GM23248 (cell line): ENCODE measurements at places on chromosomes 1 and 21. TPM values are rescaled to one million over a fixed set of nuclear protein-coding genes. Genes with fewer than 3 reads are reported as not detected.

Gene TMCO4
- 24.5 and 25.9 TPM in 2 replicates for total RNA-seq

Gene KIRREL1
- 108 and 110 TPM in 2 replicates for total RNA-seq

Gene HMCN1
- 5.2 and 18.7 TPM in 2 replicates for total RNA-seq

Gene XPR1
- 11.9 and 15.6 TPM in 2 replicates for total RNA-seq

Gene KRTAP19-3
- total RNA-seq, result not detected in 2 replicates

Gene CCDC30
- 0.13 and 0.65 TPM in 2 replicates for total RNA-seq

Gene TMEM50B
- 35.1 and 37.8 TPM in 2 replicates for total RNA-seq

Gene SMCP
- total RNA-seq, result not detected in 2 replicates

Gene OVAAL
- total RNA-seq, result not detected in 2 replicates

Gene AMY1A
- total RNA-seq, result not detected in 2 replicates

Gene DNAH14
- 12.6 and 20.8 TPM in 2 replicates for total RNA-seq

Gene IFI44L
- not detected in 2 replicates for total RNA-seq

Gene MPZL1
- 144 and 189 TPM in 2 replicates for total RNA-seq

Gene SEMA6C
- 1.4 and 3.8 TPM in 2 replicates for total RNA-seq

Gene SPRR1A
- not detected in 2 replicates for total RNA-seq

Gene GALNT2
- total RNA-seq, result 103 and 111 TPM in 2 replicates

Gene RAP1GAP
- total RNA-seq, result 0.97 TPM in 1 of 2 replicates, not detected in the other

Gene PRR9
- not detected in 2 replicates for total RNA-seq

Gene DCDC2B
- not detected in 2 replicates for total RNA-seq
